Activated T-helper 9 cell treated with anti-CD3 and anti-CD28 coated beads, Interleukin-2, amount 50 U/mL, for 16 hours (primary cell): ENCODE measurements at places on chromosomes 12 and 14.

DNA sequence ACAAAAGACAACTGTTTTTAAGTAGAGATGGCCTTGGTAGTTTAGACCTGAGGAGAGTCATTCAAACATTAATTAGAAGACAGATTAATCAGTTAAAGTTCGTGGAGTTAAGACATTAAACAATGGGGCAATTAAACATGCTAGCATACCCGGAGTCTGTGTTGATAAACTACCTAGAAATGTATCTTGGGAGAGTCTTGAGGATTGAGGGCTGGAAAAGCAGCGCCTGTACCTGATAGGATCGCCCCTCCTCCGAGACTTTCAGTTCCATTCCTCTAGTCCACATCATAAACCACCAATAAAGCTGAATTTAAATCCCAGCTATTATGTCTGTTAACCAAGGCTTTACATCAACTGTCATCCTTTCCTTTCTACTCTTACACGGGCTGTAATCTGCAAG is 1.0 kb upstream of the KRAS start:
- DNase-seq = no peak

- no peak for DNase-seq
These were observed 375.1 kb downstream of the GRIN2B start for GRCh38 chr12:13606290-13606689.

DNA sequence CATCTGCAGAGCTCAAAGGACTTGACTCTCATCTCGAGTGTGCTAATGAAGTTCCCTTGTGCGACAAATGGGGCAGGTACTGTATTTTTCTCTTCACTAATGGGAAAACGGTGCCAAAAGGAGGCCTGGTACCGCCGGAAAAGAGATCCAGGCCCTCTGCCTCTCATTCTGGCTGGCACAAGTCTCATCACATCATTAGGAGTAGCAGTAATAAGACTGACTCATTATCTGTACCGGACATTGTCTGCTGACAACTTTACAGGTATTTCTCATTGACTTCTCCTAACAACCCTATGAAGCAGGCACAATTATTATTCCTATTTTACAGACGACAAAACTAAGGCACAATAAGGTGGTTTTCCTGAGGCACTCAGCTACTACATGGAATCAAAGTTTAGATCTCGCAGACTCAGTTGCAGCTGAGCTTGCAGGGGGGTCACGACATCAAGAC is 668 bp downstream of the APPL2 start:
- no peak for DNase-seq

DNA sequence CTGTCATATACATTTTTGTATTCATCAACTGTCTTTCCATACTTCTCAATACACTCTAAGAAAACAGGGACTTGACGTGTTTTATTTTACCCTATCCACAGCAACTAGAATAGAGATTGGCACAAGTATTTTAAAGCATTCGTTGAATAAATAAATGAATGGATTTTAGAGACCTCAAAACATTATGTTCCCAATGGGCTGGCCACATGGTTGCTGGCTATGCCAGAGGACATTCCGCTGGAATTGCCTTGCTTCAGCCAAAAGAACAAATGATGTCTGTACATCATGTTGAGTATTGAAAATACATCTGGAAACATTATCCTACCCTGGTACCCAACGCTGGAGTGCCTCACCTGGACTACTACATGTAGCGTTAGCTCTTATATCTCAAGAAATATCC is 132.8 kb upstream of the RAP1B start:
- no peak for DNase-seq

- DNase-seq = no peak
These were observed 4.8 kb downstream of the SLC38A1 start for GRCh38 chr12:46264057-46264456.

GRCh38 chr14:104435147-104436046 is 144.2 kb upstream of the C14orf180 start:
- no peak for DNase-seq

DNA sequence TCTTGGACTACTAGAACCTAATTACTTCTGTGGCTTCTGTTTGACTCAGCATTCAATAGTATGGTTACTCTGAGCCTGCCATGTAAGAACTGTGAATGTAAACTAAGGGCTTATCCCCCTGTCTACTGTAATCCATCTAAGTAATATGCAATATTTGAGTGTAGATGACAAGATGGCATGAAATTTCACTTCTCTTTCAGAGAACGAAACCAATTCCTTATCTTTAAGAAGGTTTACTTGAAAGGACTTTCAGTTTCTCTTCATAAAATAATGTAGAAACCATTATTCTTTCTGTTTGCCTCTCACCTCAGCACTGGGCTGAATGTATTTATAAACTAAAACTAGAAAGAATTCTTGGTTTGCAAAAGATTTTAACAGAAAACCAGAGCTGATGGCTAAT is 60.4 kb upstream of the ARID2 start:
- no peak for DNase-seq

- DNase-seq = no peak
These were observed 369.2 kb upstream of the PDE3A start for GRCh38 chr12:19998961-19999804.

GRCh38 chr12:1517007-1517406 is 77.4 kb downstream of the FBXL14 start:
- DNase-seq = no peak

DNA sequence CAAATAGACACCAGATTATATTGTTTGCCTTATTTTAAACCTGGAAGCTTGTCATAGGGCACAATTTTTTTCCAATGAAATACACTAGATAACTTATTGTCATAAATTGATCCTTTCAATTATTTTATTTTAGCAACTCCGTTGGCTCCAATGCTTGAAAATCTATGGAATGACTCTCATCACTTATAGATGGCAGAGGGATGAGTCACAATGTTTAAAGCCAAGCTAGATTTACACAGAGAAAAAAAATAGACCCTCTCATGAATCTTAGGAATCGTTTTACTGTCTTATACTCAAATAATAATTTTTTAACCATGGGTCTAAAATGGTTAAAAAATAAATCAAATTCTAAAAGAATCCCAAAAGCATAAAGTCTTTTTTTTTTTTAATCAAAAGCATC is 1276.6 kb upstream of the FLRT2 start:
- no peak for DNase-seq

GRCh38 chr12:45580356-45580969 is 149.0 kb upstream of the ARID2 start:
- no peak for DNase-seq

- DNase-seq = no peak
These were observed 14.4 kb downstream of the SNX6 start for GRCh38 chr14:34615507-34615906.

DNA sequence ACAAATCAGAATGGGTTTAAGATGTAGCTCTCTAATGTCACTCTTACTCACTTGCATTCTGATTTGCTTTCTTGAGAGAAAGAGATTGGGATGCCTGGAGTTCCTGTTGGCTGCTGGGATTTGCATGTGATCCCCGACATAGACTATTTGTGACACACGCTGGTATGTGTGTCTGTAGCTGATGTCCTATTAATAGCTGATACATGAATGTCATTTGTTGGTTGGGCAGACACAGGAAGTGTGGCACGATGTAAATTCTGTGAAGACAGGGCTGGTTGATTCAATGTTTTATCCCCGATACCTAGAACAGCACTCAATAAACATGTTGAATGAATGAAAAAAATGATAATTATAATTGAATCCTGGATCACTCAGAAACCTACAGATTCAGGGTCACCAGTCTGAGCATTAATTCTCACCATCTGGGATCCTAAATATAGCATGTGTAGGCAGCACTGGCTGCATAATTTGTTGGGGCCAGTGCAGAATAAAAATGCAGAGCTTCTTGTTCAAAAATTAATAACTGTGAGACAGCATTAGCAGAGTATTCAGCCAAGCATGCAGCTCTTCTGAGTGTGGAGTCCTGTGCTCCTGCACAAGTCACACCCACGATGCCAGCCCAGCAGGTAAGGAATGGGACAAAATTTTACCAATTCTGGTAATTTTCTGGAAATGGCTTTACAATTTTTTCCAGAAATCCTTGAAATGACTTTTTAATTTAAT is 35.5 kb upstream of the SOCS2 start:
- DNase-seq = no peak

GRCh38 chr12:96198965-96199364 is 4.8 kb downstream of the ELK3 start:
- DNase-seq = no peak

GRCh38 chr14:39230416-39231035 is 3.2 kb upstream of the MIA2 start:
- no peak for DNase-seq

- no peak for DNase-seq
These were observed 97.8 kb downstream of the LGMN start for GRCh38 chr14:92650581-92651105.

DNA sequence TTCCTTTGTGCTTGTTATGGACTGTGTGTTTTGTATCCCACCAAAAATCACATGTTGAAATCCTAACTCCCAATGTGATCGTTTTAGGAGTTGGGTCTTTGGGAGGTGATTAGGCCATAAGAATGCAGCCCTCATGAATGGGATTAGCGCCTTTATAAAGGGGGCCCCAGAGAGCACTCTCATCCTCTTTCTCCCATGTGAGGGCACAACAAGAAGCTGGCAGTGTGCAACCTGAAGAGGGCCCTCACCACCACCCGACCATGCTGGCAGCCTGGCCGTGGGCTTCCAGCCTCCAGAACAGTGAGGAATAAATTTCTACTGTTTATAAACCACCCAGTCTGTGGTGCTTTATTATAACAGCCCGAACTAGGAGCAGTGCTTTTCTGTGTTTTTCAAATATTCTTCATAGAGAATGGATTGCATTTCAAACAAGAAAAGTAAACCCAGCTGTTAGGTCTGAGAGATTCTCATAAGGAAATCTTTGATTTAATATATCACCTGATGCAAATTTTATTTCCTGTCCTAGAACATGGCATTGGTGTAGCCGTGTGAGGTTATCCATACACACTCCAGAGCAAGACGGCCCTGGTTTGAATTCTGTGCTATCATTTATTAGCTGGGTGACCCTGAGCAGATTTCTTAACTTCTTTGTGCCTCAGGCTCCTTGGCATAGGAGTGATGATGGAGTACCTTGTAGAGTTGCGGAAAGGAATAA is 27.8 kb downstream of the HSPB8 start:
- no peak for DNase-seq

DNA sequence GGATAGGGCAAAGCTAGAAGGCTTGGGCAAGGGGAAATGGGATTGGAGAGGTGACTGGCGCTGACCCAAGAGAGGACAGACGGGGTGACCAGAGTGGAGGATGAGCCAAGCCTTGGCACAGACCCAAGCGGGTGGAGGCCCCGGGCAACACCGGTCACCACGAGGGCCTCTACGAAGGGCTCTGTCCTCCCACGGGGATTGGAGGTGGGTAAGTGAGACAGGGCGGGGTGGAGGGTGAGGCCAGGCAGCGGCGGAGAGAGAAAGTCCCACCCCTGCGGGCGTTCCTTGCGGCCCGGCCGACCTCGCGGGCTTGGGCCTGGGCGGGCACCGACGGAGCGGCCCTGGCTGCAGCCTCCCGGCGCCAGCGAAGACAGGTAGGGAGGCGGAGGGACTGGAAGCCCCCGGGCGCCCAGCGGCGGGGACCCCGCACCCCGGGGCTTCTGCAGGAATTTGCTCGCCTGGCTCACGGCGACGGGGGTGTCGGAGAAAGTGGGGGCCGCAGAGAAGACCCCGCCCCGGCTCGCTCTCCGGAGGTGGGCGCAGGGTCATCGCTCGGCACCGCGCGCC is at the start of gene PAPLN:
PAPLN (plus strand) TSS at position 288 of the 567 bp plus-strand sequence. CDS start 2,273 bp downstream, outside the sequence.
- no peak for DNase-seq

GRCh38 chr12:12590961-12591360 is 20.7 kb upstream of the CREBL2 start:
- no peak for DNase-seq
